Large intestine (tissue), 12 donors: ENCODE measurements at places on chromosomes 4 and X.
A peak's percentile ranks its signal among the peaks of the same experiment; 100 is the strongest.

DNA sequence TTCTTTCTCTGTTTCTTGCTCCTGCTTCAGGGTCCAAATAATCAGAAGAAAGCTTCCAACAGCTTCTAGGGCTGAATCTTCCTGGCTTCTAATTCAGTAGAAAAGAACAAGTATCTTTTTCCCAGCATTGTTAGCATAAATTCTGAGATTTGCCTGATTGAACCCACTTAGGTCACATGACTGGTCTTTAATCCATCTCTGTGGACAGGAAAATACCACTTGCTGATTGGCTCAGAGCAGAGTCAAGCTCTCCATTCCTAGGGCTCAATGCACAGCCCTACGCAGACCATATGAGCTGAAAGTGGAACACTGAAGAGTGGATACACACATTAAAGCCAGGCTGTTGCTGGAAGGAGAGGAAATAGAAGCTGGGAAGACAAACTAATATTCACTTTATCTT, 99.6 kb upstream of the RPL34 start:
- no peak for DNase-seq

DNA sequence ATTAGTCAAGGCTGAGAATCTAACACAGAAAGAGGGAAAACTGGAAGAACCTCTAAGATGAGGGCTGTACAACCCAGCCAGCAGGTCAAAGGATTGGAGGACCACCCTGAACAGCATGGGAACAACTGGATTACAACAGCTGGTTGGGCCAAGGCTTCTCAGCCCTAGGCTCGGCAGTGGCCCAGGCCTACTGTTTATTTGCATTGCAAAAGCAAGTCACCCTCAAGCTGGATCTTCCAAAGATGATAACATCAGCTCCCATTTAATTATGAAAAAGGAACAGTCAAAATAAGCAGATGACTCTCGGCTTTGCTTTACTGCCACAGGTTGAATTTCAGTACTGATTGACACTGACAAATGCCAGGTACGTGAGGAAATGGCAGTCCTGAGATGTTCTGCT, 61.8 kb downstream of the GPC3 start:
- no peak for DNase-seq

- no peak for DNase-seq
Measured at GRCh38 chr4:151100531-151100930, 1.1 kb downstream of the RPS3A start.

DNA sequence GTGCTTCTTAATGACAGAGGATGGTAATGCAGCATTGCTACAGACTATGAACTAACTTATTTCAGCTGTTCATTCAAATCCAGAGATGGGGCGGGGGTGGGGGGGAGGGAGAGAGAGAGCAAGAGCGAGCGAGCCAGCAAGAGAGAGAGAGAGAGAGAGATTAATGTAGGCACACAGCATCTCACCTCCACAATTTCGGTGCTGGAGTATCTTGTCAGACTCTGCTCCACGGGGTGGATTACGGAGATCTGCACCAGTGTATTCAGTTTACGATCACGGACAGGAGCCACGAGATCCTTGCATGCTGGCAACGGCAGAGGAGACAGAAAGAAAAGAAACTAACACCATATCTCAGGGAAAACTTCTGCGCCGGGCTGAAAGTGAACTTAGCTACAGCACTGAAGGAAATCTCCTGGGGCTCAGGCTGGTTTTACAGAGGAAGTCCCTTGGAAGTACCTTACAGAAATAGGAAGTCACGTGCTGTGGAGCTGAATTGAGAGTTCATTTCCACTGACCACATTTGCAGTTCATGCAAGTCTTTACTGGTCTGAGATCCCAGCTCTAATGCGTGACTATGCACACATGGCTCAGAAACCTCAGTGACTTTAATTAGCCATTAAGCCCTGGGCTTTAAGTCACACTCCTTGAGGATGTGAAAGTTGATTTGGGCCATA, 440.9 kb downstream of the INPP4B start:
- DNase-seq = peak; percentile 30

DNA sequence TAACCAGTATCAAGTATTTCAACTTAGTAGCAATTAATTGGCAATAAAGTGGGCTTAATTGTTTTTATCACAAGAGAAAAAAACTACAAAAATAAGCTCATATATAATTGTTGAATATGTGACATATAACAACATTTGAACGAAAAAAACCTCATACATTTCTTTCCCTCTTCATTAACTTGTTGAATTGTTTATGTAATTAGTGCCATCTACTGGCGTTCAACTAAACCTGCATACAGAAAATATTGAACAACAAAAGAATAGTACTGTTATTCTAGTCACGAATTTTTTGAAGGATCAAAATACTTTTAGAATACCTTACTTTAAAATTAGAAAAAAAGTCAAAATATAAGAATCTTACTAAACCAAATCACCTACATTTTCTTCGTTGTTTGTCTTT, 586.5 kb upstream of the FTHL17 start:
- peak; percentile 6 for DNase-seq

DNA sequence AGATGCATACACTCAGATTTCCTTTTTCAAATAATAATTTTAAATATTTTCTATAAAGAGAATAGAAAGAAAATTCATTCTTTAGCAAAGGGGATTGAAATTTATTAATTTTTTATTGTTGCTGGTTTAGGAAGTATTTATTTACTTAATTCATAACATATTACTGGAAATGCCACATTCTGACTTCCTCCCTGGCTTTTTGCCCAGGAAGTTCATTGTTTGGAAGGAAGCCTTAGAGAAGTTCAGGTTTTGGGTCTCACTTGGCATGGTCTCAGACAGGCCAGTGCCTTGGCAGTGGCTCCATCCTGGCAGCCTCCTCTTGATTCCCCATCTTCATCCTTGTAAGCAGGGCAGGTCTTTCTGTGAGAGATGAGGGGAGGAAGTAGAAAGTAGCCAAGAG, 50.5 kb downstream of the IL15 start:
- DNase-seq = no peak

- DNase-seq = no peak
Measured at GRCh38 chr4:2074588-2074987, 15.5 kb downstream of the NAT8L start.

GRCh38 chr4:38157592-38157991, 197.4 kb downstream of the PTTG2 start:
- DNase-seq = peak; percentile 89
